ENCODE measurements at places on chromosomes 12 and 14.

DNA sequence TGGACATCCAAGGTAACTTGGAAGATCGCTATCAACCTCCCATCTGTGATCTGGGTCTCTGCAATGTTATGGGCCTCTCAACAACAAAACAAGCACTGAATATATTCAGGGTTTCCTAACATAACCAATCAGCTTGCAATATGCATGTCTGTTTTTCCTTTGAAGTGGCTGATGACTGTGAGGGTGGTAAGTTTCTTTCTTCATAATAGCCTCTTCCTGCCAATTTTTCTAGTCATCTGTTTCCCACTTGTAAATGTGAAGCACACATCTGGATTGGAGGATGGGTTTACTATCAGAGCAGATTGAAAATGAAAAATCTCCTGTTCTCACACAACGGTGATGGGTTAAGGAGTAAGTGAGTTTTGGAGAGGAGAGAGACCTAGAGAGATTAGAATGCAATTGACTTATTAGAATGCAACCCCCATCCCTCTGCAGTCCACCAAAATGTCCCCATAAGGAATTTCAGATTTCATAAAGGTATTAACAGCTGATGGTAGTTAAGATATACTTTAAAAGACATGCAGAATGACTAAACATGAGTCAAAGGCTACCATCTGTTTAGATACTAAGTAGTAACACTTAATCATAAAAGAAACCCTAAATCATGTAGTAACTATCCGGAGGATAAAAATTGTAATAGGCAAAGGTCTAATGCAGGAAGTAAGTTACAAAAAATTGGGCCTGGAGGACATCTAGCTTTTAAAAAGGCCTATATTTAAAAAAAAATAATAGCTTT, 58.4 kb upstream of the SAV1 start:
- DNase-seq = peak; percentile 79

- no peak for DNase-seq
Measured at GRCh38 chr12:45509187-45509586, 220.3 kb upstream of the ARID2 start.

GRCh38 chr12:92502417-92503028, 200.3 kb upstream of the PLEKHG7 start:
- DNase-seq = no peak

- DNase-seq = no peak
Measured at GRCh38 chr12:68349921-68350606, 17.9 kb upstream of the MDM1 start.

All from EH (cell line).